Suppressor macrophage treated with lipopolysaccharide for 4 hours (primary cell): ENCODE measurements at places on chromosomes 4 and X.

DNA sequence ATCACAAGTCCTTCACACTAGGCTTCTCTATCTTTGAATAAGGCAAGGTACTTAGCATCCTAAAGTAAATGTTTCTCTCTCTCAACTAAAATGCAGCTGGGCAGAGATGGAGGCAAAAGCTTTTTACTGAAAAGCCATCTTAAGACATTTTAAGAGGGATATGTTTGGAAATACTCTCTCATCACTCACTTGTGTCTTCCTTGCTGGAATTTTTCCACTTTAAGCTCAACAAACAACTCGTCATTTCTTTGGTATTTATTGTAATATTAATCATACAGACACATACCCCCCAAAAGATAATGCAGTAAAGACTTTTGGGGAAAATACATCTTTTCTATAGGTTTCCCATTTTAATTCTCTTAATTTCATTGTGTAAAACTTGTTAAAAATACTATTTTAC is 16.4 kb downstream of the MBNL3 start:
- DNase-seq = no peak

DNA sequence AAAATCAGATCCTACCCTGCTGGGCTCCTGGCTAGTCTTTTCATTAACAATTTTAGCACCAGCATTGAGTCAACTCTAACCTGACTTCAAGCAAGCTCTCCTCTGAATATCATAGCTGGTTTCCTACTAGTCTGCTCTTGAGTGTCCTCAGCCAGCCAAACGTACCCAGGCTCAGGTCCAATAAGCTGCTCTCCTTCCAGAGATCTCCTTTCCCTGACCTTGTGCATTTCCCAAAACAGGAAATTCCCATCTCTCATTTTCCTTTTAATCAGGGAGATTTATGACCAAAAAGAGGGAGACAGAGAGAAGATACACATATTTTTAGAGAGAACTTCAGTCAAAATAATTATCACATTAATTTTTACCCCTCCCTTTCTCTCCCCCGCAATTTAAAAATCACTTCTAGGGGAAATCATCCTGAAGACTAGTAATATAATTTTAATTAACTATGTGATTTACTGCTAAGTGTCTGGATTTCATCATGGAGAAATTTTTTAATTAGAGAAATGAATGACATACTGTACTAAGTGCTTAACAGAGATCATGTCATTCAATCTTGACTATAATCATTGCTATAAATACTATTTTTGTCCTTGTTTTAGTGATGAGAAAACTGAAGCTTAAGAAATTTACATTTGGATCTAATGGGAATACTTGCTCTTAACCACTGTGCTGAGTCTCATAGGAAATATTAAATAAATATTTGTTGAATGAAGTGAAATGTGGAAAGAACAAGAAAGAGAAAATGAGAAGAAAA is 421.7 kb upstream of the INTU start:
- DNase-seq = no peak

GRCh38 chr4:176309046-176309445 is 10.7 kb upstream of the SPCS3 start:
- no peak for DNase-seq

GRCh38 chrX:109511113-109511512 is 25.5 kb upstream of the NXT2 start:
- no peak for DNase-seq

GRCh38 chr4:99848591-99849001 is 32.0 kb downstream of the DAPP1 start:
- no peak for DNase-seq
